ENCODE measurements at places on chromosomes 7 and 10. TPM values are rescaled to one million over a fixed set of nuclear protein-coding genes. Genes with fewer than 3 reads are reported as not detected.

THSD7A gene
- 0.62 TPM for total RNA-seq

DDC gene
- not detected for total RNA-seq

DOCK4 gene
- 7.5 TPM for total RNA-seq

CTBP2 gene
- 31.1 TPM for total RNA-seq

CALML5 gene
- 429 TPM for total RNA-seq

SFTPA1 gene
- not detected for total RNA-seq

DNA sequence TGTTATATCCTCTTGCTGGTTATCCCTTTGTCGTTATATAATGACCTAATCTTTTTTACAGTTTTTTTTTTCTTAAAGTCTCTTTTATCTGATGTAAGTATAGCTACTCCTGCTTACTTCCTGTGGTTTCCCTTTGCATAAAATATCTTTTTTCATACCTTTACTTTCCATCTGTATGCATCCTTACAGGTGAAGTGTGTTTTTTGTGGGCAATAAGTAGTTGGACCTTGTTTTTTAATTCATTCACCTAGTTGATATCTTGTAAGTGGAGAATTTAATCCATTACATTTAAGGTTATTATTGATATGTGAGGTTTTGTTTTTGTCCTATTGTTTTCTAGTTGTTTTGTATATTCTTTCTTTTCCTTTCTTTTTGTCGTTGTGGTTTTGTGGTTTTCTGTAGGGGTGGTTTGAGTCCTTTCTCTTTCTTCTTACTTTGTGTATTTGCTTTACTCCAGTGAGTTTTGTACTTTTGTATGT, 168.6 kb downstream of the MLLT10 start:
- DNase-seq, result no peak

- DNase-seq, result no peak
These were observed 66.3 kb upstream of the SORCS3 start for GRCh38 chr10:104574838-104575237.

DNA sequence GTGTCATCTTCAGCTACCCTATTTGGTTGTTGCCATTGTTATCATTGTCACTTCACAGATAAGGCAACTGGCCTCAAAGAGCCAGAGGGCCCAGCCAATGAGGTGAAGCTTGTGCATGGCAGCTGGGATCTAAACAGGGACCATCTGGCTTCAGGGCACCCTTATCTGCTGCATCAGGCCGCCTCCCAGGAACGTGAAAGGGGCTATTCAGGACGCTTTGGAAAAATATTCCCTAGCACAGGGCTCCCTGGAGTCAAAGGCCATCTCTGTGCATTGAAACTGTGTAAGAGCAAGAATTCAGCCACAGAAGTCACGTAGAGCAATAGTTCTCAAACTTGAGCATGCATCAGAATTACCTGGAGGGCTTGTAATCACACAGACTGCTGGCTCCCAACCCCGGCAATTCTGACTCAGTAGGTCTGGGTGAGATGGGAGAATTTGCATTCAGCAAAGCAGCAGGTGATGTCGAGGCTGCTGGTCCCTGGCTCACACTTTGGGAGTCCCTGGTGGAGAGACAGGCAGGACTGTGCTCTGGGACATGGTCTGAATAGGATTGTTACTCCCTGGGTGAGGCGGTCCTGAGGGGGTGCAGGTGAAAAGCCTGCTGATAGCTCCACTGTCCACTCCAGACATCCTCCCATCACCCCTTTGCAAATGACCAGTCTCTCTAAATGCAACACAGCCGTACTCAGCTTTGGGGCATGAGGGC, 21.5 kb upstream of the PLEKHA1 start:
- DNase-seq, result peak; percentile 48

DNA sequence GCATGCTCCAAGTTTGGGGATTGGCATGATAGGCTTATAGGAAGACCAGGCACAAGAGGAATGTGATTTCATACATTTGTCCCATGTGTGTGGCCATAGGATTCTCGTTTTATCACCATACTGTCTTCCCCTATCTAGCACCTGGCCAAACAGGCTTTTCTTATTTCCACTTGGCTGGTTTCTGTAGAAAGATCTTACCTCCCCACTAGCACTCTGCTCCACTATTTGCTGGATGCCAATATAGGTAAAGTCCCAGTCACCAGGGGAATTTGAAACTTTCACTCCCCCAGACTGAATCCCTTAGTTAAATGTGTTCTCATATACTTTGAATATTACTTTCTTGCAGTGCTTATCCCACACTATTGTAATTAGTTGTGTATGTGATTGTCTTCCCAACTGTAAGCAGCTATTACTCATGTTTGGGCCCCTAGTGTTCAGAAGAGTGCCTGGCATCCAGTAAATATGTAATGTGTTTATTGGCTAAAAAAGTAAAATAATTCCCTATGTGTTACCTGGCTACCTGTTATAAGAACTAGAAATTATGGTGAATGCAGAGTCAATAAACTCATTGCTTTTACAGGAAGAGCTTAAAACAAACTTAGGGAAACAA, 109.0 kb downstream of the LRMDA start:
- DNase-seq, result no peak

GRCh38 chr7:40299097-40299496, 164.3 kb downstream of the SUGCT start:
- DNase-seq, result no peak

GRCh38 chr10:113957013-113957412, 86.7 kb upstream of the ADRB1 start:
- DNase-seq, result no peak

DNA sequence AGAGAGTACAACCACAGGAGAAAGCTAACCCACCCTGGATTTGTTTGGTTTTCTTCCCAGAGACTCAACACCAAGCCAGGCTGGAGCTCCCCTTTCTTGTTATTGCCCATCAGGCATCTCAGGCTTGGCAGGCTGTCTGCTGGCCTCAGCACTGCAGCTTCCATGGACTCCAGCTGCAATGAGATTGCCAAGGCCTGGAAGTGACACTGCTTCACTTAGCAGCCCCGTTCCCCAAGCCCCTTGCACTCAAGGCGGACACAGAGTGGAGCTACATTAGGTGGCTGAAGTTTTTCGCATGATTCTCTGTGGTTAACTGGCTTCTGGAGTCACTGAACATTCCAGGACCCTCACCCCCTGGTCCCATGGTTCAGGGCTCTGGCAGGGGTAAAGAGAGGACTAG, 163.1 kb upstream of the GDF10 start:
- DNase-seq, result no peak

DNA sequence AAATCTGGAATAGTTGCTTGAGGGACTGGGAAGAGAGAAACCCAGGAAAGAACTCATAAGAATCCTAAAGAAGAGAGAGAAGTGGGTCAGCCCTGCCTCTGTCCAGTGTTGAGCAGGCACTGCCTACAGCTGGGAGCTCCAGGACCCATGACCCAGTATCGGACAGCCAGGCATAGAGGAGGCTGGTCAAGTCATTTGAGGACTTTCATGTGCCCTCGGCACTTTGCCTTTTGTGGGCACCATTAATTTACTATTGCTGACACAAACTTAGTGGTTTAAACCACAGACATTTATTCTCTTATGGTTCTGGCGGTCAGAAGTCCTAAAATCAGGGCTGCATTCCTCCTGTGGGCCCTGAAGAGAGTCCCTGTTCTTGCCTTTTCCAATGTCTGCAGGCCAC, 60.3 kb downstream of the CPXM2 start:
- DNase-seq, result no peak
